ENCODE measurements at places on chromosomes 7 and 10. TPM values are rescaled to one million over a fixed set of nuclear protein-coding genes. Genes with fewer than 3 reads are reported as not detected.

GRCh38 chr10:117086546-117086945 lies 51.5 kb downstream of the VAX1 start:
- ATAC-seq, result no peak

Gene GPRIN2
- total RNA-seq, result 4.5 TPM

GRCh38 chr7:151382079-151382885 lies 27.6 kb downstream of the WDR86 start:
- ATAC-seq, result no peak

GRCh38 chr7:141286522-141286921 lies 212.7 kb downstream of the TMEM178B start:
- ATAC-seq, result no peak

DNA sequence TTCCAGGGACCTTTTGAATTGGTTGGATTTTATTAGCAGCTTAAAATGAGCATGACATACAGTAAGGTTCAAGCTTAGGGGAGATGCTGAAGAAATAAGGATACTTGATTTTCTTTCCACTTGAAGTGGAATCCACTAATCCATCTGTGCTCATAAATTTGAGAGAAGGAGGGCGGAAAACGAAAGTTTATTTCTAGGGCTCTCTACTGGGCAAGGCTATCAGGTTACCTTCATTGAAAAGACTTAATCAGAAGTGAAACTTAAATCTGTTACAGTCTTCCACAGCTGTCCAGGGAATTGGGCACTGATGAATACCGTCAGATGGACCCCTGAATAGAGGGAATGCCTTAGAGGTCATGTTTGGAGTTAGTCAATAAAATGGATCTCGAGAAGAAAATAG lies 21.8 kb downstream of the AUTS2 start:
- no peak for ATAC-seq

Gene CHCHD2
- total RNA-seq, result 387 TPM

- ATAC-seq, result no peak
These were observed 10.0 kb upstream of the CDK14 start for GRCh38 chr7:90586091-90586490.

DNA sequence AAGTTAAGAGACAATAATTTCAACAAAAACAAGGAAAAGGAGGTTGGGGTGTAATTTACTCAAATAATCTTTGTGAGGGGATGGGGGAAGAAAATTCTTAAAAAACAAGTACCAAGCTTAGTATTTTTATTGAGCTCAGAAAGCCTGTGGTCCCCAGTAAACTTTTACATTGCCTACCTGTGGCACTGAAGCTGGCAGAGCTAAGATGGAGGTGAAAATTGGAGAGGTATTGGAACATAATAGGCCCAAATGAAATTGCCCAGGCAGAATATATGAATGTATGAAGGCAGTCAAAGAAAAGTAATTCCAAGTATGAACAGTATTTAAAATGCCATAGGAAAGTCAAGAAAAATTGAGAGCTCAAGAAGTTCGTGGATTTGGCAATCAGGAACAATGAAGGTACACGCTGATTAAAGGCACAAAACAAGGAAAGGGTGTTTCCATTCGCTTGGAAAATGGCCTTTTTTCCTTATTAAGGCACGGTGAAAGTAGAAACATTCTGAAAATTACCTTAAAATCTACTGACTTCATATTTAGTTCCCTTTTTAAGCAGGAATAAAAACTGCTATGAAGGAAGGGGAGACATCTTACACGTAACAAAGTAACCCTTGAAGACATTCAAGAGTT lies 3.4 kb upstream of the KMT2E start:
- ATAC-seq, result no peak

- ATAC-seq, result no peak
These were observed 56.7 kb downstream of the PCLO start for GRCh38 chr7:83105948-83106347.

All from esophagus mucosa (tissue), 1 donor.